ENCODE measurements at places on chromosomes 3 and 15.

DNA sequence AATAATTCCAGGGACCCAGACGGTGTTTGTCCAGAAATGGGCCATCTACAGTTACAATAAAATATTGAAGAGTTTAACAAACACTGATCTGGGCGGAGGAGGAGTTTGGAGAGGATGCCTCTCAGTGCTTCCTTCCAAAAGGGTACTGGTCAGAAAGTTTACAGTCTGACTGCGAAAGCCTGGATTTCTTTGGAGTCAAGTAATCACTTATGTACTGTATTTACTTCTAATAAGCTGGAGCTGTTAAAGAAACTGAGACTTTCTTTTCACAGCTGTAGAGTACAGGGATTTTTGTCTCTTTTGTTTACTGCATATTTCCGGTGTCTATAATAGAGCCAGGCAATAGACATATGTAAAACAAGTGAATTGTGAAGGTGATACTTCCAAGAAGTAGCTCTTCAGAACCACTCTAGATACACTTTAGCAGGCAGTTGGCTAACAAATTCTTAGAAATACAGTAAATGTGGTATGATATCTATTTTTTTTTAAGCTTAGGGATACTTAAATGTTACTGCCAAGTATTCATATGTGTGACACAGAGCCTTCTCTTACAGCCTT, 22.1 kb upstream of the NEO1 start:
- no peak for DNase-seq

DNA sequence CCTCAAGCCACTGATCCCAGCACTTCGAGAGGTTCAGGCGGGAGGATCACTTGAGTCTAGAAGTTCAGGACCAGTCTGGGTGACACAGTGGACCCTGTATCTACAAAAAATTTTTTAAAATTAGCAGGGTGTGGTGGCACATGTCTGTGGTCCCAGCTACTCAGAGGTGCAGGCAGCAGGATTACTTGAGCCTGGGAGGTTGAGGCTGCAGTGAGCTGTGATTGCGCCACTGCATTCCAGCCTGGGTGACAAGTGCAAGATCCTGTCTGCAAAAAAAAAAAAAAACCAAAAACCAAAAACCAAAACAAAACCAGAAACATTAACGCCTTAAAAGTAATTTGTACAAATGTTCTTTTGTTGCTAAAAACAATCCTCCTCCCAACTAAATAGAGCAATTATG, 27.9 kb upstream of the SLC12A8 start:
- no peak for DNase-seq

GRCh38 chr3:2635511-2635910, 474.7 kb downstream of the IL5RA start:
- no peak for DNase-seq

- DNase-seq, result no peak
Observed at GRCh38 chr3:159899166-159899565, 89.5 kb upstream of the IL12A start.

- DNase-seq, result no peak
Observed at GRCh38 chr3:14000556-14000955, 120.7 kb upstream of the WNT7A start.

GRCh38 chr3:159178209-159178897, 376.5 kb downstream of the MFSD1 start:
- no peak for DNase-seq

DNA sequence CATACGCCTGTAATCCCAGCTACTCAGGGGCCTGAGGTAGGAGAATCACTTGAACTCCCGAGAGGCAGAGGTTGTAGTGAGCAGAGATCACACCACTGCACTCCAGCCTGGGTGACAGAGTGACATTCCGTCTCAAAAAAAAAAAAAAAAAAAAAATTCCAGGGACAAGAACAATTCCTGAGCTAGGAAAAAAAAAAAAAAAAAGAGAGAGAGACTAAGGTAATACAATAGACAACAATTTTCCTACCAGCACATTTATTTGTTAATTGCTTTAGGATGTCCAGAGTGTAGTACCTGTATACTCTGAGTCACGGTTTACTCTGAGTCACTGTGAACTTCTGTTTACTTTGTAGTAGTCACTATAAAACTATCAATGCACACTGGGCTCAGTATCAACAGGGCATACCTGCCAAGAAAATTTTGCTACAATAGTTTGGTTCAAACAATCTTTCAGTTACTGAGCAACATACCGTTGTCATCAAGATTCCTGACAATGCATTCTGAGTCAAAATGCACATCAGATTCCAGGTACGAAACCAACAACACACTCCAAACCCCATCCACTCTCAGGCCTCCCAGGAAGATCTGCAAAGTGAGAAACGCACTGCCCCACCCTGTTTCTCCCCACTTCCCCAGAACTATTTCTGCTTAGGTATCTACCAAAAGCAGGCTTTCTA, 28.3 kb downstream of the IGF2BP2 start:
- DNase-seq, result no peak

GRCh38 chr3:147406028-147406931, at the start of gene ZIC4:
Gene ZIC4 (minus strand): TSS chr3:147406543. CDS start chr3:147402797, 3,746 bp downstream.
- no peak for DNase-seq

DNA sequence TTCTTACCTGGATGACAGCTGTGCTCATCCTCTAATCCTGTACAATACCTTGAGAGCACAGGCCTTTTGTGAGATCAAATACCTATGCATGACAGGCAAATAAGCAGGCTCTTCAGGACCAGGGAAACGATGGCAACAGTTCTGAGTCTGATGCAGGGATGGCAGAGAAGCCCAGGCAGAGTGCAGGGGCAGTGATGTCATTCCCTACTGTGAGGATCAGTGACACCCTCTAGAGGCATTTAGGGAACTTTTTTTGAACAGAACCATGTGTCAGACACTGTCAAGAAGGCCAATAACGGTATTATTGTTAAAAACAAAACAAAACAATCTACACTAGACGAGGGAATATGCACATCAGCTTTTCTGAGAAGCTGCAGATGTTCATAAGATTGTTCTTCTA, 314.8 kb upstream of the CTDSPL start:
- no peak for DNase-seq

DNA sequence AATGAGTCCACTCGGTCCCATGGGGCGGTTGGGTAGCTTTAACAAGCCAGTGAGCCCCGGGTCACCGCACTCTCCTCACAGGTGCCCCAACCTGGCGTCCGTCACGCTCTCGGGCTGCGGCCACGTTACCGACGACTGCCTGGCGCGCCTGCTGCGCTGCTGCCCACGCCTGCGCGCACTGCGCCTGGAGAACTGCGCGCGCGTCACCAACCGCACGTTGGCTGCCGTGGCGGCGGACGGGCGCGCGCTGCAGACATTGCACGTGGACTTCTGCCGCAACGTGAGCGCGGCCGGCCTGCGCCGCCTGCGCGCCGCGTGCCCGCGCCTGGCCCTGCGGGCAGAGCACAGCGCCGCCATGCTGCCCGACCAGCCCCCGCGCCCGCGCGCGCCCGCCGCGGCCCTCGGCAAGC, 3.4 kb downstream of the FBXL22 start:
- peak; percentile 73 for DNase-seq

- no peak for DNase-seq
Observed at GRCh38 chr15:98530570-98530969, 117.8 kb upstream of the IGF1R start.

DNA sequence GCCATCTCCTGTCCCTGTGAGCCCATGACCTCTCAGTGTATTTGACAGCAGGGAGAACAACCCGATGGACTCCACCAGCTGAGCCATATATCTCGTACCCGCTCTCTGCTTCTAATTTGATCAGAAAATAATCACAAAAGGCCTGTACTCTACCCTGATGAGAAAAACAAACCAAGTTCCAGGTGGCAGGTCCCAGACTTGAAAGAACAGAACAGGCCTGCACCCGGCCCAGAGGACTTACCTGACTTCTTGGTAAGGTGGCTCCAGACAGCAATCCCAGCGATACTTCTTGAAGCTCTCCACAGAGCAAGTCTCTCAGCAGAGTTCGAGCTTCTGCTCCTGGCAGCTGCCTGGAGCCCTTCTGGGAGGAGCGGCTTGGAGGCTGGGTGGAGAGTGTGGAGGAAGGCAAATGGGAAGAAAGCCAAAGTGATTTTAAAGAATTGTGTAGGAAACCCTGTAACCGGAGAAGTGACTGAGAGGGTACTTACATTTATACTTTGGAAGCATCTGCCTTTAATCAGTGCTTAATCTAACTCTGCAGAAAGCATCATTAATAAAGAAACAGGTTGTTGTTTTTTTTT, 91.6 kb downstream of the SCN11A start:
- no peak for DNase-seq

GRCh38 chr3:5258526-5258925, 71.0 kb downstream of the EDEM1 start:
- no peak for DNase-seq

GRCh38 chr15:61227950-61228936, 859 bp downstream of the RORA start:
- DNase-seq, result no peak

GRCh38 chr3:189890496-189890895, 230.2 kb downstream of the P3H2 start:
- no peak for DNase-seq

DNA sequence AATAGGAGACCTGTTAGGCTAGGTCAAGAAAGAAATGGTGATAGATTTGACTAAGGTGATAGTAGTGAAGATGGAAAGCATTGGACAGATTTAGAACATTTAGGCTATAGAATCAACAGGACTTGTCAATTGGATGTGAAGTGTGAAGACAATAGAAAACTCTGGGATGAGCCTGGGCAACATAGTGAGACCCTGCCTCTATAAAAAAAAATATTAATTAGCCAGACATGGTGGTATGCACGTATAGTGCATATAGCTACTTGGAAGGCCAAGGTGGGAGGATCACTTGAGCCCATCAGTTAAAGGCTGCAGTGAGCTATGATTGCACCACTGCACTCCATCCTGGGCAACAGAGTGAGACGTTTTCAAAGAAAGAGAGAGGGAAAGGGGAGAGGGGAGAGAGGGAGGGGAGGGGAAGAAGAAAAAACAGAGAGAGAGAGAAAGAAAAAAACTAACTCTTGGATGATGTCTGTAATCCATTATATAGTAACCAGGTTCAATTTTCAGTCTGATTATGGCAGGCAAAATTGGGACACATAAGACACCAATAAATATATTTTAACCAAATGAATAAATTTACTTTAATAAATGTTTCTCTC, 9.6 kb downstream of the SENP8 start:
- no peak for DNase-seq

GRCh38 chr3:124999897-125000435, 55.8 kb downstream of the HEG1 start:
- no peak for DNase-seq

- DNase-seq, result no peak
Observed at GRCh38 chr3:129257609-129258008, 8.2 kb downstream of the COPG1 start.

DNA sequence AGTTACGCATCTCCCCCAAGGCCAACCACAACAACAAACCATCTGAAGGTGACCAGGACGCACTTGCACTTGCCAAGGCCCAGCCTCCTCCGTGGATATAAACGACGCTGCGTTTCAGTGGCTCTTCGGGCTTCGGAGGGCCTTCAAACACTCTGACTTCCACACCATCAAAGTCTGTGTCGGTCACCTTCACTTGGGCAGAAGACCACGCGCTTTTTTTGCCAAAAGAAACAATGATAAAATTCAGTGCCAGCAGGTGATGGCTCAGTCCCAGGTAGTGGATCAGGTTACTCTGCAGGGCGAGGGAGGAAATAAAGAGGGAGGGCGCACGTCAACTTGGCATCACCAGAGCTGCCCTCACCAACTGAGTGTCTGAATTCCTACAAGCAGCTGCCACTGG, 63.0 kb downstream of the NCEH1 start:
- no peak for DNase-seq

GRCh38 chr3:197335428-197336132, 37.2 kb upstream of the DLG1 start:
- no peak for DNase-seq

- no peak for DNase-seq
Observed at GRCh38 chr15:39835550-39835949, 52.9 kb upstream of the FSIP1 start.

DNA sequence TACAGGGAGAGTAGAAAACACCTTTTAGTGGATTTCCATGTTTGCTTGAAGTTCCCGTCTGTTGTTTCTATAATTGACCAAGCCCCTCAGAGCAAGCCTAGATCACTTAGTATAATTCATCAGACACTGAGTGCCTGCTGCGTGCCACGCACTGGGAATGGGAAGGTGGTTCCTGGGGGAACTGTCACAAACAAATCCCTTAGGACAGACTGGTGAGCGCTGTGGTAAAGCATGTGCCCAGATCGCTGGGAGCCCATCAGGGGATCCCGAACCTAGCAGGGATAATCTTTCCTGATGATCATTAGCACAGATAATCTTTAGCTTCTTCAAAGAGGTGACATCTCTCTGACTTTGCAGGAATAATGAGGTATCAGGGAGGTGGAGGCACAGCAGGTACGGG, 9.6 kb downstream of the MRPS11 start:
- no peak for DNase-seq

DNA sequence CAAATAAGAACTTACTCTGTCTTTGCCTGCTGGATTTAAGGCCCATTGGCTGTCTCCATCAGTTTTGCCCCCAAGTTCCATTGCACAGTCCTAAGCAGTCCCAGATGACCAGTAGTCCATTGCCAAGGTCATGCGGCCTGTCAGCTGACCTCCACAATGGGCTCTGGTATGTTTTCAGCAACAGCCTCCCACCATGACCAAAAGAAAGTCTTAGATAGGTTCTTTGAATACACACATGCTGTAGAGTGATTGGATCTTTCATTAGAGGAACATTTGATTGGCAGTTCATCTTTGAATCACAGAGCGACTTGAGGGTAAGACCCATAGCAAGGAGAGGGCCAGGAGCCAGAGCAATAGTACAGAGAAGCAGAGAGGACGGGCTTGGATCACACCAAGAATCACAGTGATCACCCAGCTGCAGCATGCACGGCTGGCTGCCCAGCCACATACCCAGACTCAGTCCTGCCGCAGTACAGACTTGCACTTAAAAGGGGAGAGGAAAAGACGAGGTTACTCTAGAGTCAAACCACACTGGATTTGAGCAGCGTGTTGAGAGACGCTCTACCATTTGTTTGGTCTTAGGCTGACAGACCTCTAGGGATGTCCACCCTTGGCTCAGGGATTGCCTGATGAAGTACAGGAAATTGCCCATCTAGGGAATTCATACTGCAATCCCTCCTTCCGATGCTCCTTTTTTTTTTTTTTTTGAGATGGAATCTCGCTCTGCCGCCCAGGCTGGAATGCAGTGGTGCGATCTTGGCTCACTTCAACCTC, 50.4 kb downstream of the APH1B start:
- no peak for DNase-seq

GRCh38 chr3:134378384-134378783, 4.1 kb upstream of the AMOTL2 start:
- DNase-seq, result peak; percentile 47

- no peak for DNase-seq
Observed at GRCh38 chr3:42505128-42505848, 2.8 kb downstream of the VIPR1 start.

GRCh38 chr3:120418866-120419490, 31.8 kb downstream of the FSTL1 start:
- DNase-seq, result no peak

- DNase-seq, result no peak
Observed at GRCh38 chr3:48784426-48785120, 63.1 kb downstream of the PRKAR2A start.

- DNase-seq, result no peak
Observed at GRCh38 chr3:11522953-11523571, 120.7 kb downstream of the VGLL4 start.

GRCh38 chr3:108500728-108501127, 9.7 kb downstream of the MYH15 start:
- no peak for DNase-seq

- DNase-seq, result no peak
Observed at GRCh38 chr15:72365844-72366243, 10.0 kb downstream of the HEXA start.

GRCh38 chr3:54871867-54872266, 56.0 kb downstream of the LRTM1 start:
- DNase-seq, result no peak
